ENCODE measurements at places on chromosomes 16 and 17. TPM values are rescaled to one million over a fixed set of nuclear protein-coding genes. Genes with fewer than 3 reads are reported as not detected.

TMEM98 gene
- total RNA-seq, result 0.35 TPM

CLEC10A gene
- total RNA-seq, result not detected

C16orf92 gene
- total RNA-seq, result not detected

SLC7A5 gene
- 220 TPM for total RNA-seq

Data from activated CD8-positive, alpha-beta memory T cell treated with anti-CD3 and anti-CD28 coated beads, Interleukin-2, amount 10 ng/mL, durations not matched to agents 7 days and 5 days (primary cell).